ENCODE measurements at places on chromosomes 7 and 10.

DNA sequence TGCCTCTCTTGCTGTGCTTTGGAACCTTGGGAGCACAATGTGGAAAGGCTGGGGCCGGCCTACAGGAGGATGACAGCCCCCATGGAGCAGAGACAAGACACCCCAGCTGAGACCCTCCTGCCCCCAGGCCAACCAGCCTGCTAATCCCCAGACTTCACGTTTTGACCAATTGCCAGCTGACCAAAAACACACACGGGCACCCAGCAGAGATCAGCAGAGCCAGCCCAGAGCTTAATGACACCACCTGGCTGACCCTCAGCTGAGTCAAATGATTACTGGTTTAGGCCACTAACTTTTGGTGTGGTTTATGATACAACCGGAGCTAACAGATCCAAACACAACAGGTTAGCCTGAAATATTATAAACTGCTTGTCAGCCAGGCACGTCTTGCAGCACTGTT lies 111.2 kb upstream of the KIF5B start:
- DNase-seq: no peak

GRCh38 chr10:43407148-43407575 lies 1.8 kb downstream of the HNRNPF start:
- DNase-seq: peak; percentile 67

- peak; percentile 42 for DNase-seq
Observed at GRCh38 chr10:6200734-6201515, 1.8 kb upstream of the PFKFB3 start.

- peak; percentile 18 for DNase-seq
Observed at GRCh38 chr7:5523052-5523711, 99.5 kb upstream of the TNRC18 start.

DNA sequence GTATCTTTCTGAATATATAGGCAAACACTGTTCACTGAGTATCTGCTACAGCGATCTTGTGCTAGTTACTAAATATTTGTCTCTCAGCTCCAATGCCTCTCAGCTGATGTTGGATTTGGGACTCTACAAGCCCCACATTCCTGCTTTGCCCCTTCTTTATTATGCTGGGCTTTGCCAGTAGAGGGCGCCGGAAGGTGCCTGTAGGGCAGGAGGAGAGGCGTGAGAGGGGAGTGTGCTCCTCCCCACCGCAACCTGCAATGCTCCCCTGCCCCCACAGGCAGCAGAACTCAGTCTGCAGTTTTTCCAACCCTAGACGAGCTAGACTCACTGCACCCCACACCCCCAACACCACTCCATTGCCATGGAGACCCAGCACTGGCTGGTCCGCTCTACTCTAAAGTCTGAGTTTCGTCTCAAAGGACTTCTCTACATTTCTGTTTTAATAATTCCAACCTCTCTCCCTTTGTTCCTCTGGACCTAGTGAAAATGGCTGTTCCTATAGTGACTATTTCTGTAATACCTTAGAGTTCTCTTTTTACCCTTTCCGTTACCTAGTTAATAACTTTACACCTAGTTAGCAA lies 337.6 kb downstream of the CCSER2 start:
- peak; percentile 56 for DNase-seq

GRCh38 chr7:55413442-55413841 lies 48.3 kb downstream of the LANCL2 start:
- DNase-seq: no peak

- no peak for DNase-seq
Observed at GRCh38 chr7:78496096-78496630, 697.6 kb downstream of the PHTF2 start.

DNA sequence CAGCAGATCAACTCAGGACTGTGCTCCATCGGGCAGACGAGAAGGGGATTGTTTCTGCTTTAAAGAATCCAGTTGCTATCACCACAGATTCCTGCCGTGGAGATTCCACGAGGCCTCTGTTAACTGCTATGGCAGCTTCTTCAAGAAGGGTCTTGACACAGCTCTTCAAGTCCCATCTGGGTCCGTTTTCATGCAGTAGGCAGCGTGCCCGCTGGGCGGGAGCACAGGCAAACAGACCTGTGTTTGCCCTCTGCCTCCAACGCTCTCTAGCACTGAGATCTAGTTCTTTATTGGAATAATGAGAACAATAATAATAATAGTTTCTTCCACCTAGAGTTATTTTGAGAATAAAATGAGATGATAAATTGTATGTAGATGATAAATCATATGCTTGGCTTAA lies 127.2 kb upstream of the SP8 start:
- DNase-seq: no peak

Data from hematopoietic multipotent progenitor cell treated with erythropoietin and hydrocortisone succinate and interleukin-3 and kit ligand, for 6 days (in vitro differentiated cells).